ENCODE measurements at places on chromosomes 12 and 14. TPM values are rescaled to one million over a fixed set of nuclear protein-coding genes. Genes with fewer than 3 reads are reported as not detected.

GSC gene
- not detected for polyA plus RNA-seq

KRT71 gene
- polyA plus RNA-seq = not detected

KRT72 gene
- not detected for polyA plus RNA-seq

GRCh38 chr14:93946541-93947090, 19.5 kb downstream of the FAM181A start:
- no peak for DNase-seq

DNA sequence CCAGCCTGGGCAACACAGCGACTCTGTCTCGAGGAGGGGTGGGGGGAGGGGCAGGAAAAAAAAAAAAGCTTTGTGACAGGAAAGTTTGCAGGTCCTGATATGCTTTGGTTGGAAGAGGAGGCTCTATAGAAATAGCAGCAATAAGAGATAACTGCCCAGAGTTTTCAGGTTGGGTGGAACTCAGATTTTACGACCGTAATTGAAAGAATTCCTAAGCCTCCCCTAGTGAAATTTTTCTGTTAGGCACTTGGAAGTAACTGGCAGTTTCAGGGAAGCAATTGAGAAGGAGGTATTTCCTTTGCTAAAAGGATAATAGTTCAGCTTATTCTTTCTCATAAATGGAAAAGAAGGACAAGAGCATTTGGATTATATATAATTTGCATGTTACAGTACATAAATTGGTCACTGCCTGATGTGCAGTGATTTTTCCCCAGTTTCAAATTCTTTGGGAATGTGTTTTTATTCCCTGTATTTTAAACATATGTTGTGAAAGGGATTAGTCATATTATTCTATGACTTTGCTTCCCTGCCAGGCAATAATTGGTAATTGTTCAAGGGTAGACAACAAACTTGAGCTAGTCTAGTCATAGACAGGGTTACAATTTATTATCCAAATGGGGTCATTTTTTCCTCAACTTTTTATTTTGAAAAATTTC, 452.8 kb downstream of the AEBP2 start:
- no peak for DNase-seq

DNA sequence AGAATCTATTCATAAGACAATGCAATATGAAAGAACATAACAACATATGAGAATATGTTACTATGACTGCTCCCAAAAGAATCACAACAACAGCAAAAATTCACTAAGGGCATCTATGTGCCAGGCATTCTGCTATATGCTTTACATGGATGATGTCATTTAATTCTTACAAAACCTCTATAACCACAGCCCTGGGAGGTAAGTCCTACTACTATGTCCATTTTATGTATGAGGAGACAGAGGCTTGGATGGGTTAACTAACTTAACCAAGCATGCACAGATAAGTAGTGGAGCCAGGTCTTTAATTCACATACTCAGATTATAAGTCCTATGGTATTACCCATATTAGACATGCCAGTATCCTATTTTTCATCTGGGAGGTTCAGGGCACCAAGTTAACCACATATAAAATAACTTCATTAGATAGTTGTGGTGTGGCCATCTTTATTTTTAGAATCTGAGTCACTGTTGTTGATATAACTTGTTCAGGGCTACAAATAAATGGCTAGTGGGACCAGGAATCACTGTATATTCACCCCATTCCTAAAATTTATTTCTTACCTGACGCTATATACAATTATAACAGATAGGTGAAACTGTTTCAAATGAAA, 33.2 kb upstream of the RAD51AP1 start:
- DNase-seq = no peak

DNA sequence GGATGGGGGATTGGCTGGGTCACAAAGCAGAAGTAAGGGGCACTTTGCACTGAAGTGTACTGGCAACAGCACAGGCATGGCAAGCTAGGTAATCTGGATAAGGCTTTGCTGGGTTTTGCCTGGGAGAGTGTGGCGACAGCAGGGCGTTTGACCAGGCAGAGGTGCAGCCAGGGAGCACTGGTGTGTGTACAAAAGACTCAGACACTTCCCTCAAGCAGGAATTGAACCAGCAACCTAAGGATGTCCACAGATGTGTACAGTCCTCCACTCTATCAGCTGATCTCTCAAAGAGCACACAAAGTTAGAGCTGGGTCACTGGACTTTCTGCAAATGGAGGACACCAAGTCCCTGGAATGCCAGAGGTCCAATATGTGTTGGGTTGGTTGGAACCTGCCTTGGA, 15.4 kb upstream of the RNASE4 start:
- DNase-seq = no peak

DNA sequence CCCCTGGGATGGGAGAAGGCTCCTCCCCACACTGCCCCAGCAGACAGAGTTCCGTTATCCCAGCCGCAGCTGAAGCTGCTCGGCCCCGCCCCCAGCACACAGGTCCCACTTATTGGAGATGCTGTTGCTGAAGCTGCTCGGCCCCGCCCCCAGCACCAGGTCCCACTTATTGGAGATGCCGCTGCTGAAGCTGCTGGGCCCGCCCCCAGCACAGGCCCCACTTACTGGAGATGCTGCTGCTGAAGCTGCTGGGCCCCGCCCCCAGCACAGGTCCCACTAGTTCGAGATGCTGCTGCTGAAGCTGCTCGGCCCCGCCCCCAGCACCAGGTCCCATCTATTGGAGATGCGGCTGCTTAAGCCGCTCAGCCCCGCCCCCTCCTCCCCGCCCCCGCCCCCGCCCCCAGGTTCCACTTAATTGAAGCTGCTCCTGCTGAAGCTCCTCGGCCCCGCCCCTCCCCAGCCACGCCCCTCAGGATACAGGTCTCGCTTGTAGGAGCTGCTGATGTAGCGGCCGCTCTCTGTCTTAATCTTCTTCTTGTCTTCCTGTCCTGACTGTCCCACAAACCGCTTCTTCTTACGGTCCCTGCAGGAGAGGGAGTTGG, 12.0 kb downstream of the CFAP73 start:
- peak; percentile 48 for DNase-seq

- no peak for DNase-seq
Measured at GRCh38 chr14:71452539-71452938, 479.7 kb upstream of the RGS6 start.

GRCh38 chr12:54270345-54270744, 9.6 kb downstream of the CBX5 start:
- no peak for DNase-seq

- no peak for DNase-seq
Measured at GRCh38 chr12:123990511-123990910, 17.5 kb downstream of the ZNF664 start.

DNA sequence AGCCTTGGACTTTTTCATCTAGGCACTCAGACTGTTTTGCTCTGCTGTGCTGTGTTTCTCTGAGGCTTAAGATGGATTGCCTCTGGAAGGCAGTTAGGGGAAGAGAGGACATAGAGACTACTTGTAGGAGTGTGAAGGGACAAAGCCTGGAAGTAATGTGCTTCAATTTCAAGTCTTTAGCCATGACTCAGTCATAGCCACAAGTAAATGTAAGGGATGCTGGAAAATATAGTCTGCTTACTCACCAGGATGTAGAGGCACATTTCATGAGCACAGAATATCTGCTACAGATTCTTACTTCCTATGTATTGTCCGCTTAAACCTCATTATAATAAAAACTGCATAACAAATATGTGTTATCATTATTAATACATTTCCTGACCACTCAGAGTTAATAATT, 794.3 kb upstream of the NOVA1 start:
- no peak for DNase-seq

DNA sequence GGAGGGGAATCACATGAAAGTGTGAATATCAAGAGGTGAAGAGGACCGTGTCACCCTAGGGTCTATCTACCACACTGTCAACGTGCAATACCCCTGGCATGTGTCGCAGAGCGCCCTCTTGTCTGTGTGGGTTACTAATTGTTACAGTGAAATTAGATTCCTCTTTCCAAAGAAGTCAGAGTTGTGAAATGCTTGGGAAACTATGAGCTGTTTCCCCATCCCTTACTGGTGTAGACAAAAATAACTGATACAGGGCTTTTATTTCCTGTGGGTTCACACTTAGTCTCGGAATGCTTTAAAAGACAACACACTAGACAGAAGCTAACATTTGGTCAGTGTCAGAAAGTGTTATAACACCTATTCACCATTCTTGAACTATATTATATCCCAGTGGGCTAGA, 597.3 kb downstream of the NRXN3 start:
- DNase-seq = no peak

DNA sequence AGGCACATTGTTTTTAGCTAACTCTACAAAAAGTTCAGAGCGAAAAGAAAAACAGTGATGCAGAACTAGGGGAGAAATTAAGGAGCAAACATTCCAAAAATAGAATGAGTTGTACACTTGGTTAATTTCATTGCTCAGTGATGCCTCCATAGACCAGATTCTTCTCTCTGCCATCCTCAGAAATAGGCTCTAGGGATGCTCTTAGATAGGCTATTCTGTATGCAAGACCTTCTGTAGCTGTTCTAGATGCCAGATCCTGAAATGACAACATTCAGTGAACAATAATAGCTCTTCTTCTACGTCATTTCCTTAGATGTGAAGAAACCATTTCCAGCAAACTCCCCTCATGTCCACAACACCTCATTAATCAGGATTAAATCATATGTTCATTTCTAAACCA, 466.3 kb downstream of the DIO2 start:
- no peak for DNase-seq

- no peak for DNase-seq
Measured at GRCh38 chr14:65042296-65042695, 55.6 kb downstream of the FNTB start.

LRRK2 gene
- polyA plus RNA-seq = 26.7 TPM

GPR68 gene
- 3.1 TPM for polyA plus RNA-seq

TCL1A gene
- polyA plus RNA-seq = 0.68 TPM

GRCh38 chr14:28482251-28483040, 284.1 kb upstream of the FOXG1 start:
- no peak for DNase-seq

DNA sequence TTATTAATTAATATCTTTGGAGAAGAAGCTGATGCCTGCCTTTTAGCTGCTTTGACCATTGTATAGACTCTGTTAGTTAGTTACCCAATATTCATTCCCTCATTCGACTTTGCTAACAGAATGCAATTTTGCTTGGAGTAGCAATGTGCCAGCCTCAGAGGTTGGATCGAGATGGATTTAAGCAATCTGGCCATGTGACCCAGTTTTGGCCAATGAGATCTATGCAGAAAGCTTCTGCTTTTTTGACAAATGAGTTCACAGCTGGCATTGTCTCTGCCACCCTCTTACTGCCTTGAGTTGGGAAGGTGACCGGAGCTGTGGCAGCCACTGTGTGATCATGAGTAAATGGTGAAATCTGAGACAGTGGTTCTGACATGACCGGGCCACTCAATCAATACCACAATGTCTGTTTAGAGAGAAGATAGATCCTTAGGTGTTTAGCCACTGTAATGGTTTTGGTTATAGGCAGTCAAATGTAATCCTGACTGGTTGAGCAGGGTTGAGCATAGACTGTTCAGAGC, 74.9 kb upstream of the MED13L start:
- no peak for DNase-seq

DNA sequence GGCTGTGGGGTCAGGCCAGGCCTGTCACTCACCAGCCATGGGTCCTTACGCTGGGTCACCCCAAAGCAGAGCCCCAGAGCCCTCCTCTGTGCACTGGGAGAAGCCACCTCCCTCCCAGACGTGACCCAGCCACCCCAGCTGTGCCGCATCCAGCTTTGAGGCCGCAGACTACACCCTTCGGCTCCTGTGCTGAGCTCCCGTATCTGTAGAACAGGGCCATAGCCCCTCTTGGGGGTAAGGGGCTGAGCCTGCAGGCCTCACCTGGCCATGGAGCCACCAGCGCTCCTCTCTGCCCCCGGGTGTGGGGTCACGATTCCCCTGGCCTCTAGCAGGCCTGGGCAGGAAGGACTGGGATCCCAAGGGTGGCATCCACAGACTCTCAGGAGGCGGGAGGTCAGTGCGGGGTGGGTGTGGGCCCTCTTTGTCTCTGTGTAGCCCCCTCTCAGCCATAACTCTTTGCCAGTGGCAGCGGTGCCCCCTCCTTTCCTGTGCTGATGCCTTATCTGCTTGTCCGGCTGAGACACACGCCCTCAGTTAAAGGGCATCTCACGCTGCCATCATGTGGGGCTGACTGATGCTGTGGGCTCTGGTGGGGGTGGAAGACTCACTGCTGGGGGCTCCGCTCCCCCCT, 16.3 kb downstream of the ASPG start:
- no peak for DNase-seq

GRCh38 chr12:52903855-52904508, 894 bp downstream of the KRT8 start:
- DNase-seq = no peak

DNA sequence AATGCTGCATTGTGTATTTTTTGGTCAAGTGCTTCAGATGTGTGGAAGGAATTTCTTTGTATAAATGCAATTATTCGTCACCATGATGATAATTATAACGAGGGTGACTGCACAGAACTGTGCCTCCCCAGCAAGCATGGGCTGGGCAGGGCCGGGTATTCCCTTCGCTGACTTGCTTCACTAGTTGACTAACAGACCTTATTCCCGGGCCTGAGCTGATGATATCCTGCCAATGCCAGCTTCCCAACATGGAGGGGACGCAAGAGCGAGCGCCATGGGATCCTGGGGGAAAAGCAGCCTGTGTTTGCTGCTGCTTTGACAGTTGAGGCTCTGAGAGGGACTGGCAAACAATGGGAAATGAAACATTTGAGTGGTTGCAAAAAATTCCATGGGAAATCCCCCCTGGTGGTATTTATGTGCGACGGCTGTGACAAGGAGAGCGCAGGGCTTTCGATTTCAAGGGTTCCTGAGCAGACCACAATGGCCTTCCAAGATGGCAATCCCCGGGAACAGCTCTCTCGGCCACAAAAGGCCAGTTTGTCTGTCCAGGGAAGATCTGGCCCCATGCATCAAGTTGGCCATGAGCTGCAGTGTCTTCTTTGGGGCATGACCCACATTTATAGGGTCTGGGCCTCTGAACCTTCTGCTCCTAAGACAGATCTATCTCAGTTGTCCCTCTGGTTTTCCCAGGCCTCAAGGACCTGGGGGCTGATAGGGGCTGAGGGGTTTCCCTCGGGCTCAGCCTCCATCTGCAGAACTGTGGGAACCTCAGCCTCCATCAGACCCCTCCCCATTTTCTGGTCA, 21.9 kb upstream of the MAP1LC3B2 start:
- no peak for DNase-seq

- no peak for DNase-seq
Measured at GRCh38 chr14:77709412-77709811, 1.5 kb downstream of the SLIRP start.

DNA sequence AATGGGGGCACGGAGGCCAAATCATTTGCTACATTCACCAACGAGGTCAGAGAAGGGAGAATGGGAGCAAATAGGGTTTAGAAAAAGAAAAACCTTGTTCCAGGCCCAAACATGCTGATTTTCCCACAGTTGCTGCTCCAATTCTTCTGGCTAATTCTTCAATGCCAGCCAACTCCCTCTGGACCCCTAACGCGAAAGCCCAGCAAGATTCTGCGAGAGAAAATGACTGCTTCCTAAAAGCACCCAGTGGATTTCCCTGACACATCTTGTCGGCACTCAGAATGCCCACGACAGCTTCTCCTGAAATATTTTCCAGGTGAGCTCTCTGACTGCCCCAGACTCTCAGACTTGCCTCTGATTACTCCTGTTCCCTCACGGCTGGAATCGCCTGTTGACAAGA, 689.4 kb downstream of the MED13L start:
- no peak for DNase-seq

PSMC1 gene
- 150 TPM for polyA plus RNA-seq
